Stimulated activated CD8-positive, alpha-beta memory T cell treated with anti-CD3 and anti-CD28 coated beads, Interleukin-2, amount 100 ng/mL, for 1 hour (primary cell): ENCODE measurements at places on chromosomes 4 and X.

DNA sequence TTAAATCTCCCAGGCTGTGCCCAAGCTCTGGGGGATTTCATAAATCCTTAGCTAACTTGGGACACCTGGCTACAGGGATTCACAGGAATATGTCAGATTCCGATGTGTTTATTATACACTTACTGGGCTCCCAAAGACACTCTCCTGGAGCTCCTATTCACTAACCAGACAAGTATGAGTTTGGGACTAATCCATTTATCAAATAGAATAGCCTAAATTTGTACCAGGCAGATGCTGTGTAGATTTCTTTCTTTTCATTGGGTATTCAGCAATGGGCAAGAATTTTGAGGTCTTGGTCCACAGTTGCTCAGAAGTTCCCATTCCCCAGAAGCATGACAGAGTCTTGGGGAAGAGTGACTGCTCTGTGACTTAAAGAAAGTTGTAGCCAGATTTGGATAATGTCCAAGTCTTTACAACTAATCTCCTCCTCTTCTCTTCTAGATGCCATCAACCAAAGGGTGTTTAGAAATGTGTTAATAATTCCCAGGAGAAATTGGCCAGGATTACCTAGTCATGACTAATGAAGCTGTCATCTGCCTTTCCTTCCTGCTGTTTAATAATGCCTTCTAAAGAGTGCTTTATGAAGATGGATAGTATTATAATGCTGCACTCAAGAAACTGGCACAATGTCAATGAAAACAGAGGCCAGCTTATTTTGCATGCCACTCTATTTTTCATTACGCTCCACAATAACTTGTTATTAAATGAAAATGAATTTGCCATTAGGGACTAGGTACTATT is 120.9 kb downstream of the CHIC2 start:
- DNase-seq: no peak

DNA sequence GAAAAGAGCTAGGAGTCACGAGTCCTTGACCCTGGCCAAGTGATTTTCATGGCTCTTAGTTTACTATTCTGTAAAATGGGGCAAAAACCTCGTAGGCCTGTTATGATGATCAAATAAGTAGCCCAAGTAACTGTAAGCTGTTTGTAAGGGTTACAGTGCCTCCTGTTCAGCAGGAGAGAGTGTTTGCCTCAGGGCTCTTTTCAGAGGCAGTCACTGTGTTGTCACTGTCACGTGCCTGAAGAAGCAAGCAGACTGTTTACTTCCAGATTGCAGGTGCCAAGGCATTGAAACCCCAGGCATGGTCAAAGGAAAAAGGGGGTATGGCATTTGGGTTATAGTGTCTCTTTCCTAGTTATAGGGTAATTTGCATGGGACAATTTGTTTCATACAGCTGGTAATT is 4.5 kb downstream of the RAB39B start:
- DNase-seq: no peak

- DNase-seq: no peak
Observed at GRCh38 chr4:74632634-74633033, 161.7 kb downstream of the BTC start.

GRCh38 chr4:9762823-9763475 is 18.5 kb upstream of the DRD5 start:
- no peak for DNase-seq

GRCh38 chrX:134636851-134637250 is 21.4 kb downstream of the PLAC1 start:
- DNase-seq: no peak

GRCh38 chr4:172061204-172061603 is 248.0 kb downstream of the GALNTL6 start:
- no peak for DNase-seq

DNA sequence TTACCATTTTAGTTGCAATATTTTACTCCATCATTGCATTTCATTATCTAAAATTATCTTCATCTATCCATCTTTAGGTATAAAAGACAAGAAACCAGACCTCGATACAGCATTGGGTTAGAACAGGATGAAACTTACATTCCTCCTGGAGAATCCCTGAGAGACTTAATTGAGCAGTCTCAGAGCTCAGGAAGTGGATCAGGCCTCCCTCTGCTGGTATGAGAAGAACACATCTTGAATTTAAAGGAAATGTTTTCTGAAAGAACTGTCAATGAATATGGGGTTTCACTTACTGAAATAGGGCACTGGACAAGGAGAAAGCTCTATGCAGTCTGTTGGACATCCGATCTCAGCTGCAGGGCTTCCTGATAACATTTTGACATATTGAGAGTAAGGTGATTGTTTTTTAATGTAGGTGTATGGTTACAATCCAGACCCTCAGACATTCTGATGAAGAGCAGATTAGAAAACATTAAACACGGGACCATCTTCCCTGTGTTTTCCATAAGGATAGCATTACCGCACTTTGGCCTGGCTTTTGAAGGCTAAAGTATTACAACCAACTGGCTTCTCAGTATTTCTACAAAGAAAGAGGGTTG is 367.2 kb downstream of the BMPR1B start:
- no peak for DNase-seq

- no peak for DNase-seq
Observed at GRCh38 chr4:43244688-43245382, 352.3 kb downstream of the GRXCR1 start.

GRCh38 chr4:40301603-40302002 is 33.5 kb upstream of the CHRNA9 start:
- DNase-seq: no peak

GRCh38 chr4:161728929-161729328 is 434.9 kb downstream of the FSTL5 start:
- DNase-seq: no peak

GRCh38 chr4:174214101-174214878 is 69.2 kb downstream of the FBXO8 start:
- no peak for DNase-seq

- DNase-seq: no peak
Observed at GRCh38 chr4:384311-385010, 46.8 kb downstream of the ZNF141 start.

DNA sequence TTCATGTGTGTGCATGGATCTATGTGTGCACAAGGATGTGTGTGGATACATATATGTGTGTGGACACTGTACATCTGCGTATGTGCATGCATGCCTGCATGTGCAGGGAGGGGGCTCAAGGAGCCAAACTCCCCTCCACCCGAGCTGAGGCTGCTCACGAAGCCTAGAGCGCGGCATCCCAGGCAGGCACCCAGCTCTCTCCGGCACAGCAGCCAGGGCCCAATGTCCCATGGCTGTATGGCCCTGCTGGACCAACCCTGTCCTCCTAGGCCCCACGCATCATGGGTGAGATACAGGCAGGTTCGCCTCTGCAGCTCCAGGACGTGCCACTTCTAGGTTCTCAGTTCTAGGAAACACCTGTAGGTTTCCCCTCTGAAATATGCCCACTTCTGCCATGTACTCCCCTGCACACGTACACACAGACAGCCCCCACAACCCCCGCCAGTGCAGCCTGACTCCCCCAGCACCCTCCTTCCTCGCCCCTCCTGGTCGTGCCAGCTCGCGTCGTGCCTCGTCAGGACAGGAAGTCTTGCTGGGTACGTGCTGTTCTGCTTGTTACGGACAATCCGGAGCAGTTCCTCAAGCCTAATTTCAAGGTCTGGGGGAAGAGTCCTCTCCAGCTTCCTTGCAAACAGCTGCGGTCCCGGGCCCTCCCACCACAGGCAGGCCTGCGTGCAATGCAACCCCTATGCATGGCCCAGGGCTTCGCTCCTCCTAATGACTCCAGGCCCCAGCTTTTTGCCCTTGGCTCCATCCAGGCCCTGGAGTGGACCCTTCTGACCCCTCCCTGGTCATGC is 3.2 kb upstream of the ADRA2C start:
- DNase-seq: no peak

DNA sequence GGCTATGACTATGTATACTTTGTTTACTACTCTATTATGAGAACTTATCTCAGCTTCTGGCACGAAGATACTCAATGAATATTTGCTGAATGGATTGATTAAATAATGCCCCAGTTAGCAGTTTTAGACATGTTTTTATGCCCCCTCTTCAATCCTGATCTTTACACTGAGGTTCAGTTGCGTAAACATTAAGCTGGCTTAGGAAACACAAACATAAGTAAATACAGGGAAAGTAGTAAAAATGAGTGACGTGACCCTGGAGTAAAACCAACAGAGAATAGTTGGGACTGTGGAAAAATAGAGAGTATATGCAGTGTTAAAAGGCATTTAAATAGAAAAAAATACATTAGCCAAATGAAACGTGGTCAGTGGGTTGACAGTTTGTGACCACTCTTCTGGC is 387.0 kb upstream of the ACTRT1 start:
- no peak for DNase-seq

DNA sequence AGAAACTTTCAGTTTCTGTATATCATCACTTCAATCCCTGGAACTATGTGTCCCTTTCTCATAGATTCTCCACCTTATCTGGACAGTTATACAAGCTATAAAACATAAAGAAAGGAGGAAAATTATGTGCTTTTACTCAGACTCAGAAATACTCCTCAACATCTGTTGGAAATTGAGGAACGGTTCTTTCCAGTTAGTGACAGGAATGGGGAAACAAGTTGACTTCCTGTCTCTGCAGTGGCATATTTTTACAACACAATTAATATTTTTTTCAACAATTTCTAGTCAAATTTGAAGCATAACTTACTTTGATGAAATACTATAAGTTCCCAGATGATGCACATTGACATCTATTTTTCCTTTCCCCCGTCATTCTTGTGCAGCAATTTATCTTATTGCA is 27.9 kb downstream of the ABHD18 start:
- no peak for DNase-seq
